ENCODE measurements at places on chromosomes 5 and 9. TPM values are rescaled to one million over a fixed set of nuclear protein-coding genes. Genes with fewer than 3 reads are reported as not detected.

Gene DMRT2
- total RNA-seq: not detected

- no peaks in the 10 kb centered on the region for H3K4me1 ChIP-seq
- no peak overlapping the region for H3K27ac ChIP-seq
- H3K36me3 ChIP-seq: no peaks in the 10 kb centered on the region
- no peak for DNase-seq
- no peaks in the 10 kb centered on the region for H3K27me3 ChIP-seq
These were observed 47.8 kb downstream of the PTPN3 start for GRCh38 chr9:109450346-109450745.

GRCh38 chr9:88106492-88106891, 31.8 kb downstream of the SPATA31C2 start:
- no peaks in the 10 kb centered on the region for H3K36me3 ChIP-seq
- no peak overlapping the region for H3K4me3 ChIP-seq
- no peak overlapping the region for H3K27ac ChIP-seq
- H3K4me1 ChIP-seq: no peaks in the 10 kb centered on the region

DNA sequence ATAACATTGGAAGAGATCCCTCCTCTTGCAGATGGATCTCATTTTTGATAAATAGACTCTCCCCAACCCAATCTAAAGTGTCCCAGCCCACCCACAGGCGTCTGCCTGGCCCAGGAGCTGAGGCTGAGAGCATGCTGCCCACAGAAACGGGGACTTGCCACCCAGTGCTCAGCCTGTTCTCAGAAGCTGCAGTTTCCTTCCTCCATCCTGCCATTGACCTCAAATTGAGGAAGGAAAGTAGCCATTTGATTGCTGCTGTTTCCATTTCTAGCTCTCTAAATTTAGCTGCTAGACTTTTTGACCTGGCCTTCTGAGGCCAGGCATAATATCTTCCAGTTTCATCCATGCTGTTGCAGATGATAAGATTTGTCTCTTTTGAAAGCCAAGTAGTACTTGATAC, 31.1 kb upstream of the FRMD3 start:
- no peak overlapping the region for H3K4me3 ChIP-seq
- H3K27me3 ChIP-seq: no peaks in the 10 kb centered on the region
- H3K4me1 ChIP-seq: no peaks in the 10 kb centered on the region
- no peaks in the 10 kb centered on the region for H3K36me3 ChIP-seq
- no peak overlapping the region for H3K27ac ChIP-seq

DNA sequence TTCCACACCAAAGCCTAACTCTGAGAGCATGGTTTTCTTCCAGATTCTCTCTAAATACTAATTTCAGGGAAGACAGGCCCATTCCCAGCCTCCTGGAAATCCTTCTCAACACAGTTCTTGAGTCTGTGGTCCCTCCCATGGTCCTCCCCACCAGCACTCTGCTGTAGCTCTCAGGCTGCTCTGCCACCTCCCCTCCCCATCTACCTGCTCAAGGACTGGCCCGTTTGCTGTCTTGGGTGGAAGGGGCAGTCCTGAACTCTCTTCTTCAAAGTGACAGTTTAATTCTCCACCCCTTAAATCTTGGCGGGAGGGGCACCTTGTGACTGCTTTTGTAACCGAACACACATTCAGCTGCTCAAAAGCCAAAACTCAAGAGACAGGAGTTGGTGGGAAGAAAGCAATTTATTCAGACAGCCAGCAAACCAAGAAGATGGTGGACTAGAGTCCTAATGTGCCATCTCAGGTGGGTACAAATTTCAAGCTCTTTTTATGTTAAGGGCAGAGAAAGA, 7.6 kb upstream of the LCN15 start:
- no peaks in the 10 kb centered on the region for H3K27me3 ChIP-seq
- no peak overlapping the region for H3K27ac ChIP-seq
- no peaks in the 10 kb centered on the region for H3K36me3 ChIP-seq

- no peak overlapping the region for H3K4me3 ChIP-seq
- no peaks in the 10 kb centered on the region for H3K4me1 ChIP-seq
These were observed 47.6 kb upstream of the MACIR start for GRCh38 chr5:103210952-103211351.

Measured in uterus (tissue), 4 donors.